Germinal center (tissue), 1 donor: ENCODE measurements at places on chromosomes 2 and 18.

- no peak for DNase-seq
Measured at GRCh38 chr18:10726198-10727068, 200.6 kb downstream of the NAPG start.

DNA sequence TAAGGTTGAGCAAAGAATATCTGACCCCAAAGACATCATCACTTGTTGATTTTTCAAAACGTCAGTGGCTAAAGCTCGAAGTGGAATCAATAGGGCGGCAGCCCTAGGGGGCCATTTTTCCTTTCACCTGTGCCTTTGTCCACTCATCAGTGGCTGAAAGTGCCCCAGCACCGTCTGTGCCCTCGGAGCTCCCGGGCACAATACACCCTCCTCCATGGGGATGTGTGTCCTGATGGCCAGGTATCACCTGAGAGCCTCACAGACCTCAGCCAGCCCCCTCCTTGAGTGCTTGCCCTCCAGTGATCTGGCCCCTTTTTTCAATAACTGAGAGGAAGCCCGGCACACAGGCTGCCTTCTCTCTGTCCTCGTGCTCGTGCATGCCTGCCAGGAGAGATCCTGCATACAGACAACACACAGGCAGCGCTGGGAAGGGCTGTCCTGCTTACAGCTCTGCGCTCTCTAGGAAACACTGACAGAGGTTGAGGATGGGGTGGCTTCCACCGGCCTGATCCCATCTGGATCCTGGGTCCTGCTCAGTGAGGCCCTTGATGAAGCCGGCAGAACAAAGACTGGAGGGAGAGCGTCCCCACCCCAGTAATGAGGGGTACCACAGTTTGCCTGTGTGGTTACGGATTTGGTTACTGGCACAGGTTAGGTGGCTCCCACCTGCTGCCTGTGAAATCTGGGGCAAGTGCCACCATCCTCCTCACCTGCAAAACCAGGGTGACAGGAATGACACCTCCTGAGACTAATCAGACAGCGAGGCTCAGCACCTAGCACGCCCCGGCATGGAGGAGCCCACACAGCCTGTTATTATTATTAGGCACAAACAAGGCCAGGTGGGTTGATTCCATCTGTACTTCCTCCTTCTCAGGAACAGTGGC, 197.5 kb upstream of the RAB6C start:
- no peak for DNase-seq

- no peak for DNase-seq
Measured at GRCh38 chr2:64720535-64721319, 67.0 kb upstream of the SERTAD2 start.

- no peak for DNase-seq
Measured at GRCh38 chr2:173661586-173661985, 303.6 kb downstream of the SP3 start.

GRCh38 chr2:148238561-148238960, 217.7 kb downstream of the MBD5 start:
- no peak for DNase-seq

DNA sequence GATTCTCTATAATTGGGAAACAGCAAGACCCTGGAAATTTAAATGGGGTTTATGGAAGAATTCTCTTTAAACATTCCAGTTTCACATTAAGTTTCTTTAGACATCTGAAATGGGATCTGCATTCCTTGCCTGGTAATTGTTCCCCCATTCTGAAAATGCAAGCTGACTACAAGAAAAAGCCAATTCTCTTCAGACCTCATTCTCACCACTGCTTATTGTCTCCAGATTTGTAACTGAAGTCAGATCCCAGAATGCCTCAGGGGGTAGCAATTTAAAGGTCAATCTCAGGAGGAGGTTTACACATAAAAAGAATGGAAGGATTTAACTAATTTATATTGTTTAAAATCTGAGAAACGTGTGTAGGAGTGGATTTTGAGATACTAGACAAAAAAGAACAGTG, 41.2 kb downstream of the COL3A1 start:
- DNase-seq, result no peak

DNA sequence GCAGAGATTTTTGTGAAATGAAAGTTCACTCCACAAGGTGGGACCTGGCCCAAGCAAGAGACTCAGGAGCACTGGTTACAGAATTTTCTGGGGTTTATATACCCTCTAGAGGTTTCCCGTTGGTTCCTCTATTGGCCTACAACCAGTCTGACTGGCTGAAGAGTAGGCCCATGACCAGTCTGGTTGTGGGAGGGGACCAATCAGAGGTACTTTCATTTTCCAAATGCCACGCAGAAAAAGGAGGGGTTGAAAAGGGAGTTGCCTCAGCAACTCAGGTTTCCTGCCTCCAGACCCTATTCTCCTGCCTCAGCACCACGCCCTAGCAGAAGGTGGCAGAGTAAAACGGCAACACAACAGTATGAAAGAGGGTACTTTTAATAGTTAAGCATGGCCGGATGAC, 98.4 kb downstream of the COLEC12 start:
- no peak for DNase-seq

- DNase-seq, result no peak
Measured at GRCh38 chr2:86199834-86200177, 549 bp downstream of the MRPL35 start.

DNA sequence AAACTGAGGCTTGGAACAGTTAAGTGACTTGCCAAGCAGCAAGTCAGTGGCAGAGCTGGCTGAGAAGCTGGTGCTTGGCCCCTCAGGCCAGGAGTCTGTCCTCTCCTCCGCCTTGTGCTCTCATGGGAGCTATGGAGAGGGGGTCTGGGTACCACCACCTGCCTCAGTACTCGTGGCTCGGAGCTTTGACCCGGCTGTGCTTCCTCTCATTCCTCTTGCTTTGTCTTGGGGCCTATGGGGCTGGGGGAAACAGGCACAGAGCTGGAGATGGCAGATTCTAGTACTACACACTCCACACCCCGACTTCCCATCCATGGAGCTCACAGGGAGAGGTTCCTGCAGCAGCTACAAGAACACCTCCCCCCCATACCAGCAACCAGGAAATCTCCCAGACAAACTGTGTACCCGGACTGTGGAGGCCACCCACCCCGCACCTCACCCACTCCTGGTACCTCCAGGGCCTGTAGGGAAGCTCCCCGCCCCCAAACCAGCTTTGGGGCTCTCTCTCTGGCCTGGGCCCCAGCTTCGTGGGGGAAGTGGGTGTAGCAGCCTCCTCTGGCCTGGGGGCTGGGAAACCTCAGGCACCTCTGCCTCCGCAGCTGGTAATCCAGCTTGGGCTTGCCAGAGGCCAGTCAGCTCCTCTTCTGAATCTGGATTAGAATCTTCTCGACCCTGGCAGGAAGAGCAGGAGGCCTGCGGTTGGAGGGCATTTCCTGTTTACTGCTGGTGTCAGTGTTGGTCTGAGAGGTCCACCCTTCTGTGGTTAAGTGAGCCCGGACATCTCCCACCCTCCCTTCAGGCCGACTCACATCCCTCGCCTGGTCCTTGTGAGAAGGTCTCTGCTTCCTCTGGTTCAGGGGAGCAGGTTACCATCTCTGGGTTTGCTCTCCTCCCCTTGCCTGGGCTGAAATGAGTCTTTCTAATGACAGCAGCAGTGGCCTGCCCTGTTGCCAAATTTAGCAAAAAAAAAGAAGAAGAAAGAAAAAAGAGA, 22.3 kb upstream of the RHOB start:
- peak; percentile 30 for DNase-seq

GRCh38 chr2:203662951-203663350, 43.5 kb upstream of the CD28 start:
- DNase-seq, result no peak

DNA sequence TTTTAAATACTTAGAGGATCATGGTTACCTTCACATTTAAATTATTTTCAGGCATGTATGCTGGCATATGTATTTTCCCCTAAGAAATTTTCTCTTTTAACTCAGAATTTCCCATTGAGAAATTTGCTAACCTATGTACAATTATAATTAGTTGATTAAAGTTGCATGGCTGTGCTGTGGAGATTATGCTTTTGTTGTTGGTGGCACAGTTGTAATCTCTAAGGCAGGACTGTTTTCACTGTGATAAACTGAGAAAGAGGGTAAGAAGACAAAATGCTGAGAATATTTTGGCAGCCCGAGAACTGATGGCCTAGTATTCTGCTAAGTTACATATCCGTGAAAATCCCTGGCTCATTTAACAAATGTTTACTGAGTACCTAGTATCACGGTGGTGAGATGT, 1.4 kb downstream of the VRK2 start:
- no peak for DNase-seq

- no peak for DNase-seq
Measured at GRCh38 chr2:233597522-233597921, 19.9 kb upstream of the UGT1A8 start.

DNA sequence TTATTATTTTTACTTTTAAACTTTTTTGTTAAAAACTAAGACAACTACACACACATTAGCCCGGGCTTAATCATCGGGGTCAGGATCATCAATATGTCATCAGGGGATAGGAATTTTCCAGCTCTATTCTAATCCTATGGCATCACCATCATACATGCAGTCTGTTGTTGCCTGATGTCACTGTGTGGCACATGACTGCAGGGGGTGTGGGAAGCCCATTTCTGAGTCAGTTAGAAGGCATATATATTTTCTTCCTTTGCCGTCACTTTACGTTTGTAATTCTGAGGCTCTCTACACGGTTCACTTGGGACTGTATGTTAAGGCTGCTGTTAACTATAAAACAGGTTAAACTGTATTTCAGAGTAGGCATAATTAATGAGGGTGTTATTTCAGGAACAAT, 144.4 kb upstream of the ITGA6 start:
- DNase-seq, result no peak

DNA sequence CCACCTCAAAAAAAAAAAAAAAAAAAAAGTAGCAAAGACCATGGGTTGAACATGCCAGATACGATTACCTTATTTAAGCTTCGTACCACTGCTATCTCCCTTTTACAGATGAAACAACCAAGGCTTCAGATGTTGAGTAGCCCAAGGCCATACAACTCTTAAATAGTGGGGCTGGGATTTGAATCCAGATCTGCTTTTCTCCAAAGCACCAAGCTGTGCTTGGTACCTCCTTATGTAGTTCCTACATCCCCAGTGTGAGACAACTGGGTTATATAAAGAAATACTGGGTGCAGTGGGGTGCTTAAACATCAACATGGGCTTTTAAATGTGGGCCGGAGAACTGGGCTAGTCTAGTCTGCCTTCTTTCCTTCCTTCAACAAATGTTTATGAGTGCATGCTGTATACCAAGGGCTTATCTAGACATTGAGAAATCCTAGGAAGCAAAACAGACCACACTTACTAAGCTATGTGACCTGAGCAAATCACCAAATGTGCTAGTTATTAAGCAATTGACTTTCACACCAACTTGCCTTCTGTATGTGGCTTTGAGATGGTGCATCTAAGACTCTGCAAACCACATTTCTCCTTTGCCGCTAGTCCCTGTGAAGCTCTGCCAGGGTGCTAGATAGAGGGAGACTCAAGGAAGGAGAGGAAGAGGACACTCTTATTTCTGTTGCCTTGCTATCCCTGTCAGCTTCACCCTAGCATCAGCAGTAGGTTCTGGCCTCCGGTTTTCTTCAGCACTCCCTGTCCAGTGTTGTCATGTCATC, 206.8 kb upstream of the FBXO11 start:
- no peak for DNase-seq

- DNase-seq, result peak; percentile 18
Measured at GRCh38 chr2:59232394-59233165, 991.5 kb upstream of the FANCL start.

GRCh38 chr2:14635391-14635871, 2.9 kb downstream of the LRATD1 start:
- peak; percentile 1 for DNase-seq

DNA sequence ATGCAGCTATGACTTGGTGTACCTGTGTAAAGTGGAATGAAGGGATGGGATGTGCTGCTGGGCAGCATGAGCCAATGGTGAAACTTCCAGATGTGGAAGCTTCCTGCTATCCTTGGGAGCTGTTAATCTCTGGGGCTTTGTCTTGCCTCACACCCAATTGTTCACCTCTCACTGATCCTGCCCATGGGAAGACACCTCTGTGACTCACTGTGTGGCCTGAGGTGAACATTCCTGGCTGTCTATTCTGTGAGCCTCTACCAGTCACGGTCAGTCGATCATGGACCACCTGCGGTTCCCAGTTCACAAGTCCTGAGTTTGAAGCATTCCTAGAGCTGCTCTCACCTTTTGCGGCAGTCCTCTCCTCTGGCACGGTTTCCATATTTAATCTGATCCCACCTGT, 12.1 kb downstream of the NEURL3 start:
- DNase-seq, result no peak

GRCh38 chr2:74036450-74037195, 51.9 kb downstream of the TET3 start:
- no peak for DNase-seq

- DNase-seq, result no peak
Measured at GRCh38 chr2:60602388-60602787, 48.9 kb upstream of the BCL11A start.

GRCh38 chr18:36199691-36200295, 12.5 kb downstream of the MOCOS start:
- DNase-seq, result no peak

DNA sequence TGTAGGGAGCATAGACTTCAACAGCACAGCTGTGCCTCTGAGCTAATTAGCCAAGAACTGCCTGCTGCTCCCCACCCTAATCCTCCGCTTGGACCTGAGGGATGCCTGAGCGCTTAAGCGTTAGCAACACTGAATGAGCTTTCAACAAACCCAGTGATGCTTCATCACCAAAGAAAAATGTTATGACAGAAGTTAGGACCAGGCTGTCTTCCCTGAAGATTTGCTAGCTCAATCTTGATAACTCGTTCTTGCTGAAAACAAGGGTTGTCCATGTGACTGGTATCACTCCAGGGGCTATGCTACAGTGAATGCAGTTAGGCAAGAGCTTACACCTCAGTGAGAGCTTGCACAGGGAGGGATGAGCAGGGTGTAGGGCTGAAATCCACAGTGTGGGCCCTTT, 190.7 kb upstream of the SIX2 start:
- DNase-seq, result no peak

DNA sequence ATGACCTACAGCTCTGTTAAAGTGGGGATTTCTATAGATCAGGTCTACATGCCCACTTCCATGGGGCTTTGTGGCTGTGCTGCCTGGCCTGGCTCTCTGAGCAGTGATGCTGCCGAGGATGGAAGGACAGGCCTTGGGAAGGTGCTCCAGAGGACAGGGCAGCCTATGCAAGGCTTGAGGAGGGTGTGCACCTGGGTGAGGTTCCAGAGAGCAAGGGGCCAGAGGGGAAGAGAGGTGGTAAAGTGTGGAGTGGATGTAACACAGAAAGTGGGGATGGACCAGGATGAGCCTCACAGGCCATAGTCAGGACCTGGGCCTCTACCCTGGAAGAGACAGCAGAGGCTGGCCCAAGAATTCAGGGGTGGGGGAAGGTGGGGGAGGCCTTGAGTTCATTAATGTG, 826.4 kb downstream of the DCDC2C start:
- no peak for DNase-seq

DNA sequence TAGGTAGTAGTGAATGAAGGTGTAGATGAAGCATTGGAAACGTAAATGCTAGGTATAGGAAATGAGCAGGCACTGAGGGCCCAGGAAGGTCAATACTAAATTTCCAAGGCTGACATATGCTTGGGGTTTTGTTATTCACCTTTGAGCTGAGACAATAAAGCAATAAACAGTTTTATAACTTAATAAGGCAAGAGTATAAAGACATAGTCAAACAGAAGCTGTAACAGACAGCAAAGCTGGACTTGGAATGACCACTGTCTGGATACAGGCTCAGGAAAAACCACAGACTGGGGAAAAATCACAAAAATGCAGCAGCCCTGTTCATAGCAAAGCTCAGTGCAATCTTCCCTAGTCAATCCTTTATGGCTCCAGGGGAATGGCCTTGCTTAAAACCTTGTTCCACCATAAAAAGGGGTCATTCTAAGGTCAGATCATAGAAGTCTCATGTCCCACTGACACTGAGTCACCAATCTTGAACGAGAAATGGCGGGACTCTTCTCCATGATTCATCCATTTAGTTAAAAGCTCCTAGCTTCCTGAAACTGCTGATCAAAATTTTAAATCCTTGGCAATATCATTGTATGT, 493.3 kb downstream of the CMPK2 start:
- no peak for DNase-seq
